ENCODE measurements at places on chromosomes 6 and 20.

DNA sequence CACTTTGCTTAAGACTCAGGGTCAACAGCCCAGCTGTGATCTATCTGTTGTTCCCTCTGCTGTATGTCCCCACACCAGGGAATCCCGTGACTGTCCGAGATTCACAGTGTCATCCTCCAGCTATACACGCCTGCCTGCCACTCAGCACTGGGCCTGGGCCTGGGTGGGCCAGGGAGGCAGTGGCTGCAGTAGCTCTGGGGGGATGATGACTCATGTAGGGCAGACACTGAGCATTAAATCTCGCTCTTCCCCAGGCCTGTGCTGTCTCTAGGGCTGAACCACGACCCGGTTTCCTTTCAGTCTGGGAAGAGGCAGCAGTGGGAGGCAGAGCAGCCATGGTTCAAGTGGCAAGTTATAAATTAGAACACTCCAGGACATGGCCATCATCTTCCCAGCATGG, 173.9 kb downstream of the LRFN2 start:
- DNase-seq, result no peak

GRCh38 chr20:50144362-50144761, 9.2 kb downstream of the PEDS1 start:
- DNase-seq, result peak; percentile 100

- DNase-seq, result peak; percentile 63
Measured at GRCh38 chr6:16760516-16761470, at the start of gene ATXN1. ATXN1 (minus strand) TSS chr6:16761460.

- no peak for DNase-seq
Measured at GRCh38 chr20:22939181-22939580, 95.9 kb upstream of the SSTR4 start.

GRCh38 chr6:41859356-41859755, 35.8 kb downstream of the USP49 start:
- DNase-seq, result no peak

- DNase-seq, result no peak
Measured at GRCh38 chr6:144263786-144264185, 21.3 kb upstream of the UTRN start.

GRCh38 chr6:31948753-31949413, 3.0 kb downstream of the CFB start:
- peak; percentile 67 for DNase-seq

DNA sequence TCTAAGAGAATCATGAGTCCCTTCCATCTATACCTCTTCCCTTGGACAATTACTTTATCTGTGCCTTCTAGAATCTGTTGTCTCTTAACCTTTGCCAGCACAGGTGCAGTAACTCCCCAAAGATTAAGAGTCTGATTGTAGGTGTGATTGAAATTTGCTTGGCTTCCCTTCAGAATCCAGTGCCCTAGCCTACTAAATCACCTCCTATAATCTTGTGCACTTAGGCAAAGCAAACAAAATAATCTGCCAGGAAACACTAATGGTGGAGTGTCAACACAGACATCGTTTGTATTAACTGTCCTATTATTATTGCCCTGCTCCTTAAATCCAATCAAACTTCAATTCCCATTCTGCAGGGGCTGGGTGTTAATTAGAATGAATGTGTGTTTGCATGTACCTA, 28.0 kb downstream of the ID4 start:
- DNase-seq, result no peak

GRCh38 chr6:108868647-108869046, 20.4 kb downstream of the ARMC2 start:
- DNase-seq, result no peak

DNA sequence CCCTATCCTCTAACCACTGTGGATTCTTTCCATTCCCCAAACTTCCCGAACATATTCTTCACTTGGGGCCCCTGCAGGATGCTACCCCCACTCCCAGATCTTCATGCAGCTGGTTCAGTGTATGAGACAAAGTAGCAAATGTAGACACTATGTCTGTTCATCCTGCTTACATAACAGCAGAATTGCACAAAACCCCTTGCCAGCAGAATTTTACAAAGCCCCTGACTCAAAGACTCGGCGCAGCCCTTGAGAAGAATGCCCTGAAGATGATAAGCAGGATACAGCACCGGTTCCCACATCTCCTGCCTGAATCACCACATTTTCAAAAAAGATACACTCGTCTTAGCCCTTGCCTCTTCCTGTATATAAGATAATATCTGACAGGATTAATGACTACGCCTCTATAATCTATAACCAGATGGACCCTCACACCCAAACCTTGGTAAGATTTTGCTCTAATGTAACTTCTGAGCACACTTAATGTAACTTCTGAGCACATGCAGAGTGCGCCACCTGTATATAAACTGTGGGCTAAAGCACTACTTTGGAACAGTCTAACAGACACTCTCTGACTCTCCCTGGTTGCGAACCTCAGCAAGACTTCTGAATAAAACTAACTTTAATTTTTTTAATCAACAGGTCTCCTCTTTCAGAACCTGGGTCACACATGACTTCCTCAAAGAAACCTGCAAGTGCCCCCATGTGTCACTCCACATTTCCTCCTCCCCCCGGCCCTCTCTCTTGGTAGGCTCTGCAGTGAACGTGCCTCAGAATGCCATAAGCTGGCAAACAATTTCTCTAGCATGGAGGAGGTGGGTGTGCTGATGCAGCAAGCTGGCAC, 28.7 kb downstream of the RALGAPA2 start:
- no peak for DNase-seq
